ENCODE measurements at places on chromosomes 5 and 9. TPM values are rescaled to one million over a fixed set of nuclear protein-coding genes. Genes with fewer than 3 reads are reported as not detected.
A peak's percentile ranks its signal among the peaks of the same experiment; 100 is the strongest.

DNA sequence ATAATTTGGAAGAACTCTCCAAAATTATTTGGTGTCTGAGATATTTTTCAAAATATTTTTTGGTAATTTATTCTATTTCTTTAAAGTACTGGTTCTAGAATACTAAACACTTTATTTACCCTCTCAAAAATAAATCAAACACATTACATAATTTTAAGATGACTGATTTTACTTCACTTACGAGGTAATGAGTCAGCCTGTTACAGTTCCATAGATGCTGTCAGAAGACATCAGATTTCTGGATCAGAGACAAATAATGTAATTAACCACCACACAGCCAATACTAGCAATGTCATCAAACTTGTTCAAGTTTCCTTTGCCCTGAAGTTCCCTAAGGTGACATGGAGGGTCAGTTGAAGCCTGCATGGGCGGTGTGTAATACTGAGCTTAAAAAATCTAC is 106.1 kb upstream of the CDH9 start:
- DNase-seq, result no peak

DNA sequence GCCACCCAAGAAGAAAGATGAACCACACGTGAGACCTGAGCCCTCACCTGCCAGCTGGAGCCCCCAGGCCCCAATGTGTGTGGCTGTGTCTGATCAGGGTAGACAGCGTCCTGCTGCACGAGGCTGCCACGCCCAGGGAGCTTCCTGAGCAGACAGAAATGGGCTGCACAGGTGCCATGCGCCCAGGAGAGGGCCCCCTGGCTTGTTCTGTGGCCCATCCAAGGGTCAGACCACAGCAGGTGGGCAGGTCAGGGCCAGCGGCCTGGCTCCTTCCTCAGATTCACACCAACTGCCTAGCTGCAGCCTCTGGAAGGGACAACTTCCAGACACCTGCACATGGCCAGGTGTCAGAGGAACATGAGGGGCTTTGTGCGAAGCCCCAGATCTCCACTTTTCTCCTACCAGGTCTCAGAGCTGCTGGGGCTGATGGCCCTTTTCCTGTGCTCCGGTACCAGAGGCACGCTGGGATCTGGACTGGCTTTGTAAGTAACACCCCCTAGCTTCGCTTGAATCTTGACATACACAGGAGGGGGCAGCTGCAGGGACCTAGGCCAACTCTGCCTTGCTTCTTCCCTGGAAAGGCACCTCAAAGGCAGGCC is 10.8 kb downstream of the SARDH start:
- DNase-seq, result peak; percentile 21

Gene POC5
- total RNA-seq, result 7.8 TPM

Gene BARHL1
- not detected for total RNA-seq

Gene KIAA0825
- total RNA-seq, result 2.4 TPM

- DNase-seq, result no peak
These were observed 274.2 kb downstream of the BRINP1 start for GRCh38 chr9:119095072-119095471.

Gene SLC46A2
- not detected for total RNA-seq

GRCh38 chr5:112634796-112635195 is 102.9 kb upstream of the APC start:
- DNase-seq, result no peak

GRCh38 chr5:149401051-149401450 is 22.0 kb upstream of the IL17B start:
- DNase-seq, result no peak

GRCh38 chr9:130756037-130756436 is 62.5 kb downstream of the EXOSC2 start:
- no peak for DNase-seq

GRCh38 chr9:21579247-21579671 is 97.1 kb upstream of the IFNE start:
- DNase-seq, result no peak

GRCh38 chr5:2148312-2149194 is 265.8 kb upstream of the IRX4 start:
- no peak for DNase-seq

DNA sequence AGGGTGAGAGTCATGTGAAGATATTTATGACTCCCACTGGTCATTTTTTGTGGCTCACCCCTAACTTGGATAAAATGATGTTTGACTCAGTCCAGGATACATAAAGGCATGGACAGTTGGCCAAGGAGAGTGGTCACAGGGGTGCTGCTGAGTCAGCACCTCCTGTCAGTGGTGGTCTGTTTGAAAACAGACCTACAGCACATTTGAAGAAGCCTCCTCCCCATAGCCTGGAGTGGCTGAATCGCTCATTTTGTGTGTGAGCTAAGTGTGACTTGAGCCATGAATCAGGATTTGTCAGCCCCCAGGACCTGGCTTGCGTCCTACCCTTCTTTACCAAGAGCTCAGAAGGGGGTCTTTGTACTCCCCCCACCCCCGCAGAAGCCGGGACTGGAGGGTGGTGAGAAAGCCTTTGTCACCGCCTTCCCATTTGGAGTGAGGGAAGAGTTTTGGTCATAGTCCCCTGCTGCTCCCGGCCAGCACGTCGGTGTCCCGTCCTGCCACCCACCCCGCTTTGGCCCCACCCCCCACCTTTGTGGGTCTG is 35.6 kb downstream of the TRIO start:
- no peak for DNase-seq
